ENCODE measurements at places on chromosomes 6 and 20.

DNA sequence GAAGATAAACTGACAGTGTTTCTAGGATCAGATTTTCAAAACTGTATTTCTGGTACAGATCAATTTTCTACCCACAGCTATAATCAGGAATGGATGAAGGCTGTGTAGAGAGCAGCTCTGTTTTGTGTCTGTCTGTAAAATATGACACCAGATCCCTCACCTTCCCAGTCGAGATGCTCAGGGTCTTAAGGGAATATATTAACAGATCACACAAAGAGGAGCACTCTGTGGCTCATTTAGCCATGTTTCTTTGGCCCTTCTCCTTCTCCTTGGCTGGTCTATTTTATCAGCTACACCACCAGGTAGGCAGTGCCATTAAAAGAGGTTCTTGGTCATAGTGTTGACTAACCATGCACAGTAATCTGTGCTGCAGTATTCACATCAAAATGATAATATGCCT is 82.6 kb downstream of the PREP start:
- DNase-seq: no peak

DNA sequence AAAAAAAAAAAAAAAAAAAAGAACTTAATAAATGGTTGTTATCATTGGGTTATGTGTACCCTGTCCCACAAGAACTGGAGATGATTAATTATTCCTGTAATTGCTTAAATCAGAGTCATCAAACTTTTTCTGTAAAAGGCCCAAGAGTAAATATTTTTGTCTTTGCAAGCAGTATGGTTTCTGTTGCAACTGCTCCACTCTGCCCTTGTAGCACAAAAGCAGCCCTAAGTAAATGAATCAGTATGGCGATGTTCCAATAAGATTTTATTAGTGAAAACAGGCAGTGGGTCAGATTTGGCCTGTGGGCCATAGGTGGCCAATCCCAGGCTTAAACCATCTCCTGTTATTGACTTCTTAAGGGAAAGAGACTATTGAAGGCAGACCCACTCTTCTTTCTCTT is 252.7 kb downstream of the TSHZ2 start:
- DNase-seq: no peak

GRCh38 chr6:147693181-147693580 is 184.7 kb downstream of the SAMD5 start:
- peak; percentile 1 for DNase-seq

- DNase-seq: peak; percentile 37
Measured at GRCh38 chr6:14620522-14620921, 502.9 kb downstream of the CD83 start.

Data from neuronal stem cell (in vitro differentiated cells).